Dermis lymphatic vessel endothelial cell (primary cell): ENCODE measurements at places on chromosomes 1 and 21. TPM values are rescaled to one million over a fixed set of nuclear protein-coding genes. Genes with fewer than 3 reads are reported as not detected.

Gene SMCP
- not detected in 2 replicates for total RNA-seq

Gene ASCL5
- not detected in 2 replicates for total RNA-seq

Gene CHIA
- total RNA-seq, result not detected in 2 replicates

Gene HSPB7
- total RNA-seq, result under 0.01 TPM in 1 of 2 replicates, not detected in the other

Gene CTTNBP2NL
- total RNA-seq, result 18.6 TPM in 2 replicates

Gene LCE2B
- total RNA-seq, result not detected in 2 replicates

Gene SLC26A9
- not detected in 2 replicates for total RNA-seq

Gene GPR37L1
- total RNA-seq, result not detected in 2 replicates

Gene UMODL1
- not detected in 2 replicates for total RNA-seq

Gene MTF1
- 1.5 and 2.3 TPM in 2 replicates for total RNA-seq

Gene RRP15
- 4.0 and 5.3 TPM in 2 replicates for total RNA-seq

Gene PCSK9
- total RNA-seq, result under 0.01 and 0.22 TPM in 2 replicates

Gene FMN2
- 0.26 and 0.98 TPM in 2 replicates for total RNA-seq

Gene ZP4
- total RNA-seq, result not detected in 2 replicates

Gene TIAM1
- total RNA-seq, result 0.33 and 0.34 TPM in 2 replicates

Gene PRDM16
- 0.11 TPM in 1 of 2 replicates, not detected in the other for total RNA-seq

Gene SV2A
- 2.6 and 3.0 TPM in 2 replicates for total RNA-seq

Gene C2CD4D
- total RNA-seq, result 0.11 and 0.26 TPM in 2 replicates

Gene IL19
- not detected in 2 replicates for total RNA-seq
